ENCODE measurements at places on chromosomes 11 and 22.
A peak's percentile ranks its signal among the peaks of the same experiment; 100 is the strongest.

- no peak for DNase-seq
Observed at GRCh38 chr11:5541427-5541826, 6.9 kb downstream of the OR52H1 start.

- DNase-seq, result no peak
Observed at GRCh38 chr11:57466680-57467079, 6.4 kb downstream of the RTN4RL2 start.

GRCh38 chr11:8167796-8168195, 1.0 kb downstream of the RIC3 start:
- DNase-seq, result no peak

GRCh38 chr11:19258641-19259230, 18.0 kb upstream of the E2F8 start:
- no peak for DNase-seq

GRCh38 chr11:85941380-85941973, 86.3 kb downstream of the CCDC83 start:
- DNase-seq, result no peak

DNA sequence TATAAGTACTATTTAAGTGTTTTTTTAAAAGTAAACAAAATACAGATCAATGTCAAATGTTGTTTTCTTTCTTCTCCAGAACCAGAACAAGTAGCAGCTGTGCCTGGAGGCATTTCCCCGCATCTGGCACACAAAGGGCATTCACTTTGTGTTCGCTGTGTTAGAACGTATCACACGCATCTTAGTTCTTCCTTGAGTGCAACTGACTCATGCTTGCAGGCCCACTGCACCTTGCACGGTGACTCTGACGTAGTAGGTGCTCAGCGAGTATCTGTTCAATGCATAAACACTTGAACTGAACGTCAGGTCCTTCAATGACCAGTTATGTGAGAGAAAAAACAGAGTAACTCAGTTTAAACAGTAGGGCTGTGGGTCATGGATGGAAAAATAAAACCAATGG, 3.5 kb downstream of the IFT27 start:
- no peak for DNase-seq

- DNase-seq, result no peak
Observed at GRCh38 chr11:103051151-103051801, 40.7 kb downstream of the DCUN1D5 start.

GRCh38 chr22:33580310-33580709, 340.0 kb downstream of the LARGE1 start:
- no peak for DNase-seq

DNA sequence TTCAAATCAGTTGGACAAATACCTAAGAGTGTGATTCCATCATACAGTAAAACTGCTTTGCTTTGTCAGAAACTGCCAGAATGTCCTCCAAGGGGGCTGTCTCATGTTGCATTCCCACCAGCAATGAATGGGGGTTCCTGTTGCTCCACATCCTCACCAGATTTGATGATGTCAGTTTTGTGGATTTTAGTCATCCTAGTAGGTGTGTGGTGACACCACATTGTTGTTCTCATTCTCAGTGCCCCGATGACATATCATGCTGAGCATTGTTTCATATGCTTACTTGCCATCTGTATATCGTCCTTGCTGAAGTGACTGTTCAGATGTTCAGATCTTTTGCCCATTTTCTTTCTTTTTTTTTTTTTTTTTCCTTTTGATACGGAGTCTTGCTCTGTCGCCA, 37.0 kb downstream of the CDPF1 start:
- DNase-seq, result no peak

DNA sequence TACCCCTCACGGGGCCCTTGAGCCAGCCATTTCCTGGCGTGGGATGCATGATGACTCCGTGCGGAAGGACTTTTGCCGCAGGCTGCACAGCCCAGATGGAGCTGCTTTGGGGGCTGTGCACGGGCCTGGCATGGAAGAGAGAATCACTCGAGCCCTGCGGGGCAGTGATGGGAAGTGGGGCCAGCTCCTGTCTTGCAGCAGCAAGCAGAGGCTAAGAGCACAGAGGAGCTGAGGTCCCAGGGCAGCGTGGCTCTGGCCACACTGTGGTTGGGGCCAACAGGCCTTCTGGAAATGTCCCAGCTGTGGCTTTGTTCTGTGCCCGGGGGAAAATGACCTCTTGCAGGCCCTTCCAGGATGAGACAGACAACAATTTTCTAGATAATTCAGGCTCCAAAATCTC, 92.7 kb upstream of the TIMP3 start:
- DNase-seq, result no peak

- no peak for DNase-seq
Observed at GRCh38 chr22:20245577-20246367, 22.3 kb downstream of the RTN4R start.

DNA sequence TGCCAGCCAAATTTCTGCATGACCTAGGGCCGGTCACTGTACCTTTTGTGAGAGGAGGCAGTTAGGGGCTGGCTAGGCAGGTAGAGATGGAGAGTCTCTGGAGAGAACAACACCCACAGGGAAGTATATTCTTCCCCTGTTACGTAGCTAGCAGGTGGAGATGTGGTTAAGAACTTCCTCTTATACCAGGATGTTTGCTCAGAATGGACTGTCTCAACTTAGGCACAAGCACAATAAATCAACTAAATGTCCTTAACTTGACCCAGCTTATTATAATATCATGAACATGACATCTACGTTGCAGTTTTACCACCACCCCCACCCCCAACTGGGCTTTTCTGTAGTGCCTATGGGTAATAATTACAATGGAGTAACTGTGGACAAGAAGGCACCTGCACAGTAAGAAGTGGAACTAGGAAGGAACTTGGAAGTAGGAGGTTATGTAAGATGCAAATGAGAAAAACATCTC, 60.7 kb upstream of the MPEG1 start:
- DNase-seq, result no peak

GRCh38 chr11:123429336-123429735, 733 bp upstream of the GRAMD1B start:
- DNase-seq, result no peak

GRCh38 chr11:72038491-72038890, 39.8 kb downstream of the IL18BP start:
- peak; percentile 83 for DNase-seq

DNA sequence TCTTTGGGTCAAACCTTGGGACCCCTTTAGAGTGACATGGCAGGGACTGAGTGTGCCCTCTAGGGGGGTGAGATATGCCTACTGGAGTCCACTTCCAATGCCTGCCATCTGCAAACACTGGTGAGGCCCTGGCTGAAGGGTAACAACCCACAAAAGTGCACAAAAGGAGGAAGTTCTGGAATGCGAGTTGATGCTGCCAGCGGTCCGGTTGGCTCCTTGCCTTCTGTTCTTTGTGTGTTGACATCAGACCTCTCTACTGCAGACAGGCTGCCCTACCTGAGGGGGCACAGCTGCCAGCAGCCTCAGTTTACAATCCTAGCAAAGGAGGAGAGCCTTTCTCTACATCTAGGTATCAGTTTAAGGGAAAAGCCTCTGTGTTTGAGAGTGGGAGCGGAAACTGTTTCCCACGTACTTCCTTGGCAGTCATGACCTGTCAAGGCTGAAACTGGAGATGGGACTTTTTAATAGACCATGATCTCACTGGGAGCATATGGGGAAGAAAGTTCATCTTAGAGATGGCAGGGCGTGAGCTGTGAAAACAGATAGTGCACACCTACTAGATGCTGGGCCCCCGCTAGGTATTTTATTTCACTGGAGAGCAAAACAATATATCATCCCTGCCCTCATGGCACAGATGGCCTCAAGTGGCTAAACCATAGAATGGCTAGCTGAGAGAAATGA, 27.2 kb downstream of the BMAL1 start:
- DNase-seq, result no peak

DNA sequence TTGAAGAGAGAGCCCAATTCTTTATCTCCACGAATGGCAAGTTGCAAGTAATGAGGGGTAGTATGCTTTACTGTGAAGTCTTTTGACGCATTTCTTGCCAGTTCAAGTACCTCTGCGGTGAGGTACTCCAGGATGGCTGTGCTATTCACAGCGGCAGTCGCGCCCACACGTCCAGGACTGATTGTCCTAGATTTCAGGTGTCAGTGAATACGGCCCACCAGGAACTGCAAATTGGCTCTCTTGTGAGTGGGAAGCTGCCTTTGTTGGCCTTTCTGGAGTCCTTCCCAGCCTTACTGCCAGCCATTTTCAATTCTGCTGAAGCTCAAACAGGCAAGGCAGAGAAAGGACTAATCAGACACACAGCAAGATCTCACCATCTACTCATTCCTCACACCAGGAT, 8.5 kb downstream of the PPFIA1 start:
- DNase-seq, result no peak

DNA sequence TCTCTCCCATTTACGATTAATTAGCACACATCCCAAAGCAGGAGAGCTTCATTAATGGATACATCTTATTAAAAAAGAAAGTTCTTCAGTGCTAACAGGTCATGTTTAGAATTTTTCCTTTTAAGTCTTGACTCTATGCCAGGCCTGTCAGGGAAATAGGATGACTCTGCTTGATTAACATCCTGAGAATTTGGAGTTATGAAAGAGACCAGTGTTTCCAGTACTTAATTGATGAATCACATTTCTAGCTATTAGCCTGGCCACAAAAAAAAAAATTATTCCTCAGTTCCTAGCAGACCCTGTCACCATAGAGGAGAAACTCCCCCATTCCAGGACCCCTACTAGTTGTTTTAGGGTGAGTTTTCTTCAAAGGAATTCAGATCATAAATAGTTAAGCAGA, 23.6 kb upstream of the ME3 start:
- no peak for DNase-seq

DNA sequence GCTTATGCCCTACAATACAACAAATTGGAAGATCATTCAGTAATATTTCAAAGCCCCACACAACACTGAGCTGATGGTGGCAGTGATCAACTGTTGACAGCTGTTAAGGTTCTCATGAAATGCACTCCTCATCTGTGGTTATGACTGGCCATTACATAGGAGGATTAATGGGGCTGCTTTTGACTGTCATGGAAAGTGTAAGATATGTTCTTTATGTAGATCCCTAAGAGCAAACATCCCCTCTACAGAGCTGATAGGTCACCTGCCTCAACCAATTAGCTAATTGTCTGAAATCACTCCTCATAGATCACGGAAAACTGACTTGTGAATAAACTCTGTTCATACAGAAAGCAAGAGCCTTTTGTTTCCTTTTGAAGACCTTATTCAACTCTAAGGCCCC, 78.1 kb downstream of the GAB2 start:
- DNase-seq, result no peak

GRCh38 chr11:35139722-35140282, 831 bp downstream of the CD44 start:
- DNase-seq, result no peak

- peak; percentile 13 for DNase-seq
Observed at GRCh38 chr11:93196816-93197379, 893 bp downstream of the SLC36A4 start.

DNA sequence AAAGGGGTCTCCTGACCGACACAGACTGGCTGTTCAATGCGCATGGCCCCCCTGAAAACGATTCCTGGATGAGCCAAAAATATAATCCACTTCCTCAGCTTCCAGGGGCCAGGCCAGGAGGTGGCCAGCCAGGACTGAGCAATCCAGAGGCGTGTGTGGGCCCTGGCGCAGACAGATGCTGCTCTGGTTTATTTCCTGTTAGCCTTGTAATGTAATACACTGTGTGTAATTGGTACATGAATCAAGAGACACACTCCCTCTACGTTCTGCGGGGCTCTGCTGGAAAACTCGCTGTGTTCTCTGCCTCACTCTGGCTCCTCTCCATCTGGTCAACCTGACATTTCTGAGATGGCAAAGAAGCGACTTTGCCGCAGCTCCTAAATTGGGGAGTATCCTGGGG, 26.3 kb upstream of the ISX start:
- no peak for DNase-seq

GRCh38 chr11:34332524-34332923, 25.3 kb downstream of the ABTB2 start:
- DNase-seq, result no peak

DNA sequence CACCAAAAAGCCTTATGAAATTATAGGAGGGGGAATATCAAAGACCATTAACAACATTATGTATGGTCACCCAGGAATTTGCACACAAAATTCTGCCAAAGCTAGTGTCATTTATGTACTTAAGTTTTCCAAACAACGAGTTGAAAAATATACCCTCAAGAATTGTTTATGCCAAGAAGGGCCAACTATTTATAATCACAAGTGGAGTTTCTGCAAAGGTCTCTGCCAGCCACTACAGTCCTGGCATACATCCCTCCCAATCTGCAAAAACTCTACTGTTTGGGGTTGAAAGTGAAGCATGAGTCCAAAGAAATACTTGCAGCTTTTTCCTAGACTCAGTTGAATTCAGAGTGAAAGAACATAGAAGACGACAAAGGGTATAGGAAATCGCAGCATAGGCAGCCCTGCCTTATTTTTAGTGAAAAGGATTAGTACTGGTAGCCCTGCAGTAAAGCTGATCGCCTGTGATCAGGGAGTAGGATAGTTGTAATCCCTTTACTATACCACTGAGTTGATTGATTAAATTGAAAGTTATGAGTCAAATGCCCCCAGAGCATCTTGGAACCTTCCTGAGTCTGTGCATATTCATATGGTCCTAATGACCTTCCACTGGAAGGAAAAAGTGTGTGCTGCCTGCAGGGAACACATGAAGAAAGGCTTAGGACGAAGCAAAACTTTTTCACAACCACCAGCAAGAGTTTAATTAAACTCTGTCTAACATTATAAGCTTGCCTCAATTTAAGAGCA, 144.0 kb downstream of the SPON1 start:
- DNase-seq, result no peak

DNA sequence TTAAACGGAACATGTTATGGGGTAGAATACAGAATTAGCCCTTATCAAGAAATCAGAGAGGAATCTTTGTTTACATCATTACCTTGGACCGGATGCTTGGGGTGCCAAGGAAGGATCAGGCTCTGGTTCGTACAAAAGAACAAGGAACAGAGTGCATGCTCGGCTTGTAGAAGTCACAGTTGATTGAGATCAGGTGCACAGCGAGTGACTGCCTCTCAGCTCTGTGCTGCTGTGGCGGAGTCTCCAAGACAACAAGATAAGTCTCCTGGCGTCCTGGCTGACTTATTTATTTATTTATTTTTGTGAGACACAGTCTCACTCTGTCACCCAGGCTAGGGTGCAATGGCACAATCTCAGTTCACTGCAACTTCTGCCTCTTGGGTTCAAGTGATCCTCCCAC, 31.8 kb downstream of the GLB1L2 start:
- DNase-seq, result no peak

- no peak for DNase-seq
Observed at GRCh38 chr11:122721964-122722266, 66.4 kb downstream of the UBASH3B start.
